ENCODE measurements at places on chromosomes 13 and 19.

DNA sequence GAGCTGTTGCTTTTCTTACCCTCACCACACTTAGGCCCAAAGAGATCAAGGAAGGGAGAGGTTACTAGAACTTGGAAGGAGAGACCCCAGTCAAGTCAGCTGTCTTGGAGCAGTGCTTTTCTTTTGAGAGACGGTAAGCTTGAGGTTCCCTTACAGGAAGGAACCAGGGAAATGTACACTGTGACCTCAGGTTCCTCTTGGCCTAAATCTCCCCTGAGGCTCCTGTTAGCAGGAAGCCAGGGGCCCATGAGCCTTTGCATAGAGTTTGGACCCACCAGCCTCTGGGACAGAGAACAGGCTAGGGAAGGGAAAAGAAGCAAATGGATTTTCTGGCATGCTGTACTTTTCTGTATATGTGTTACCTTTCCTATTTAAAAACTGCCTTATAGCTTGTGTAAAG is 5.9 kb upstream of the GPR18 start:
- no peak for DNase-seq

GRCh38 chr13:59677966-59678814 is 485.5 kb downstream of the DIAPH3 start:
- DNase-seq = peak; percentile 34

DNA sequence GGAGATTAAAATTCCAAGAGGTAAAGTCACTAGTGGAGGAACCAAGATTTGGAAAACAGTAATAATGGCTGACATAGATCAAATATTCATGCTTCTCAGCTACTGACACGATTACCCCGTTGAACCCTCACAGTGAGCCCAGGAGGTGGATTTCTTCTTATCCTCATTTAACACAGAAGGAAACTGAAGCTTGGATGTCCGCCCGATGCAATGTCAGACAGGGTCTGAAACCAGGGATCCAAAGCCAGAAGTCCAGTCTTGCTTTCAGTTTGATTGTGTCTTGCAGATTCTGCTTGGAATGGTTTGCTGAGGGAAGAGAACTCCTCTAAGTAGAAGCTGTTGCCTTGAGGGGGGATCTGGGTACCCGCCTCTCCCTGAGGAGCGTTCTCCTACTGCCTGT is 404.7 kb downstream of the KCNRG start:
- DNase-seq = no peak

- peak; percentile 46 for DNase-seq
Measured at GRCh38 chr13:113815151-113816058, 48.5 kb downstream of the GAS6 start.

DNA sequence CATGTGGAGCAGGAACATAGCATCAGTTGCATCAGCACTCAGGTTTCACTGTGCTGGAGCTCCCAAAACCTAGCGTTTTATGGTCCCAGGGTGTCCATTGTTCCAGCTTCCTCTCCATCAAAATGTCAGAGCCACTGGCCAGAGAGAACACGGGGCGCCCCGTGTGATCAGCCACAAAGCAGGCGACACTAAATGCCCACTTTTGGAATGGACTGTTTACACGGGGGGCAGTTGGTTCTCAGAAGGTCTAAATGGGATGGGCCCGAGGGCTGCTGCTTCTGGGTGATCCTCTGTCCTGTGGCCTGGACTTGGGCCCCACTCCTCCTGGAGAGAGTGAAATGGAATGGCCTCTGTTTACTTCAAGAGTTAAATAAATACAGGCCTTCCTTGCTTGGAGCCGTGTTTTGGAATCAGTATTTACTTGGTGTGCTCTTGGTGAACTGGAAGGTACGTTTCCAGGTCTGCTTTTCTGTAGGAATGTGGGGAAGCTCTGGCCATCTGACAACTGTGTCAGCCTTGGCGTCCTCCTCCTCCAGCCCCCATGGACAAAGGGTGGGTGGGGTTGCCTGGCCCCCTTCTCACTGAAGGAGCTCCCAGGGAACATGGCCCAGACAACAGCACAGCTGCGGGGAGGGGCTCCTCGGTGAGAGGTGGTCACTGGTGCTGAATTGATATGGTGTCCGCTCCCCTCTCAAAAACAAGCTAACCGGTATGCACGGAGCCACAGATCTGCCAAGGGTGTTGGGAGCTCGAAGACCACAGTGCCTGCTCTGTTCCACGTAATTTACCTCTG is 16.1 kb upstream of the MCF2L start:
- no peak for DNase-seq

DNA sequence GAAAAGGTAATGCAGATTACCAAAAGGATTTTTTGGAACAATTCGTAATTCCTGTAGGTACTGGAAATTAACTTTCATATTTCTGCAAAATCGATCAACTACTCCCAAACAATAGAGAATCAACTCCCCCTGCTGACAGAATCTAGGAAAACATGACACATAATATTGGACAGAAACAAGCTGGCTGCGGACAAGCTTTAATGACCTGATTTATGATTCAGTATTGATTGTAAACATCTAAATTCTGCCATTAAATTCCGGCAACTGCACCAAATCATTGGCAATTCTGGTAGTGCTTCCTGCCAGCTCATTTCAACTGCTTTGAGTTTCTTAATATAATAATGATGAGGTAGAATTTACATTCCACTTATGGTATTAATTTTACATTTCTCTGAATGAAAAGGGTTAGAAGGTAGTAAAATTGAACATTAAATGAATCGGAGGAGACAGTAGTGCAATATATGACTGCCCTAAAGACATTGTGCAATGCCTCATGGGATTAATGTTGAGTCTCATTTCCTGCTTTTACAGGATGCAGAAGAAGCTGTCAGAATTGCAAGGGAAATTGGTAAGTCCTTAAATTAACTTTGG is 146.5 kb downstream of the PCCA start:
- DNase-seq = peak; percentile 40

GRCh38 chr19:30091456-30091855 is 149.4 kb downstream of the URI1 start:
- DNase-seq = no peak

GRCh38 chr13:111546921-111547675 is 226.7 kb downstream of the TEX29 start:
- no peak for DNase-seq

- no peak for DNase-seq
Measured at GRCh38 chr19:38918526-38918925, 6.5 kb upstream of the CCER2 start.

DNA sequence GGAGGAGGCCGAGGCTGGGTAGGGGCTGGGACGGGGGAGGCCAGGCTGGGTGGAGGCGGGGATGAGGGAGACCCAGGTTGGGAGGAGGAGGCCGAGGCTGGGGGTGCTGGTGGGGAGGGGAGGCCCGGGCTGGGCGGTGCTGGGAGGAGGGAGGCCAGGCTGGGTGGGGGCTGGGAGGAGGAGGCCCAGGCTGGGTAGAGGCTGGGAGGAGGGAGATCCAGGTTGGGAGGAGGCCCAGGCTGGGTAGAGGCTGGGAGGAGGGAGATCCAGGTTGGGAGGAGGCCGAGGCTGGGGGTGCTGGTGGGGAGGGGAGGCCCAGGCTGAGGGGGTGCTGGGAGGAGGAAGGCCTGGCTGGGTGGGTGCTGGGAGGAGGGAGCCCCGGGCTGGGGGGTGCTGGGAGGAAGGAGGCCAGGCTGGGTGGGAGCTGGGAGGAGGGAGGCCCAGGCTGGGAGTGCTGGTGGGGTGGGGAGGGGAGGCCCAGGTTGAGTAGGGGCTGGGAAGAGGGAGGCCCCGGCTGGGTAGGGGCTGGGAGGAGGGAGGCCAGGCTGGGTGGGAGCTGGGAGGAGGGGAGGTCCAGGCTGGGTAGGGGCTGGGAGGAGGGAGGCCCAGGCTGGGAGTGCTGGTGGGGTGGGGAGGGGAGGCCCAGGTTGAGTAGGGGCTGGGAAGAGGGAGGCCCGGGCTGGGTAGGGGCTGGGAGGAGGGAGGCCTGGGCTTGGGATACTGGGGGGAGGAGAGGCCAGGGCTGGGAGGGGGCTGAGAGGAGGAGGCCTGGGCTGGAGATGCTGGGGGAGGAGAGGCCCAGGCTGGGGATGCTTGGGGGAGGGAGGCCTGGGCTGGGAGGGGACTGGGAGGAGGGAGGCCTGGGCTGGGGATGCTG is 10.7 kb downstream of the TPGS1 start:
- no peak for DNase-seq

GRCh38 chr13:100544866-100545683 is 43.5 kb downstream of the GGACT start:
- no peak for DNase-seq

- DNase-seq = no peak
Measured at GRCh38 chr19:32566246-32566830, 14.7 kb upstream of the PDCD5 start.

DNA sequence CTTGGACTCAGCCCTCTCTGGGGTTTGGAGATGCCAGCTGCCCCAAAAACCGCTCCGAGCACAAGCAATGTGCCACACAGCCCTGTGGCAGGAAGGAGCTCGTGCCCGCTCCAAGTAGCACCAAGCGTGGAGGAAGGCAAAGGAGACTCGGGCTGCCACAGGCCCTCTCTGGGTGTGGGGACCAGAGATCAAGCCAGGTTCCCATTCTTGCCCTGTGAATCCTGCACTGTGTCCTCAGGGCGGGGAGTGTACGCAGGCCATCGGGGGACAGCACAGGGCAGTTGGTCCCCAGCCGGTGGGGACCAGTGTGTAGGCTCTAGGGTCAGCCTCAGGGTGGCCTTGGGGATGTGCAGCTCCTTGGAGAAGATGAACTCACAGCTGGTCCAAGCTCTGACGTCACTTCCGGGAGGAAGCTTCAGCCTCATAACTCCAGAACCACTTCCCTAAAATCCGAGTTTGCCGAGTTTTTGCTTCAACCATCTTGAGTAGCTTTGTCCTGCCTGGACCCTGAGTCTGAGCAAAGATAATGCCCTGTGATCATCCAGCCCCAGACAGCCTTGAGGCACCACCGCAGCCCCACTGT is 9.3 kb upstream of the CPAMD8 start:
- DNase-seq = no peak

DNA sequence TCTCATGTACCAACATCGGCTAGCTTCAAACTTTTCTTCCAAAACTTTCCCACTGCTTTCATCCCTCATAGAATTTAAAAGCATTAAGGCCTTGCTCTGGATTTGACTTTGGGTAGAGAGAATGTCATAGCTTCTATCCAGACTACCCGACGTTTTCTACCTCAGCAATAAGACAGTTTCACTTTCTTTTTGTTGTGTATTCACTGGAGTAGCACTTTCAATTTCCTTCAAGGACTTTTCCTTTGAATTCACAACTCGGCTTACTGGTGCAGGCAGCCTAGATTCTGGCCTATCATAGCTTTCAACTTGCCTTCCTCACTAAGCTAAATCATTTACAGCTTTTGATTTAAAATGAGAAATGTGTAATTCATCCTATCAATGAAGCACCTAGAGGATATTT is 420.4 kb upstream of the GPC6 start:
- DNase-seq = no peak

- no peak for DNase-seq
Measured at GRCh38 chr13:80551650-80552497, 210.9 kb upstream of the SPRY2 start.

GRCh38 chr13:29100758-29101157 is 280.6 kb downstream of the MTUS2 start:
- no peak for DNase-seq

- DNase-seq = no peak
Measured at GRCh38 chr19:48874303-48875135, 2.3 kb downstream of the PPP1R15A start.

DNA sequence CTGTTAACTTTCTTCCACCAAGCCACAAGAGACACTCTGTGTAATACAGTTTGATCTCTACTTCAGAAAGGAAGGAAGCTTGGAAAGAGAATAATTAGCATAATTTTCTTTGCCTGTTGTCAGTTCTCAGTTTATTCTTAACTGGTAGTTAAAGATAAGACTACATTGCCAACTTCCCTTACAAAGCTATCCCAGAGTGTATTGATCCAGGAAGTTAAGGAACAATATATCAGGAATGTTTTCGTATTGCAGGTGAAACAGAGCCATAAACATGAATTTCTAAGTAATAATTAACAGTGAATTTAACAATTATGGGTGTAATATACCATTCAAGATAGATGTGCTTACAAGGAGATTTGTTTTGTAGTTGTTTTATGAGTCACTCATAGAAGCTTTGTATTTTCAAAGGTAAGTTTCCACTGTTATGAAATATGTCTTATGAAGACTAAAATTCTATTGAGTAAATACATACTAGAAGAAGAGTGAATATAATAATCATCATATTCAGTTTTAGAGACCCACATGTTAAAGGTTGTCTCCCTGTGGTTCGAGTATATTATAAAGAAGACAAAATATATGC is 88.4 kb upstream of the KLF5 start:
- DNase-seq = no peak

DNA sequence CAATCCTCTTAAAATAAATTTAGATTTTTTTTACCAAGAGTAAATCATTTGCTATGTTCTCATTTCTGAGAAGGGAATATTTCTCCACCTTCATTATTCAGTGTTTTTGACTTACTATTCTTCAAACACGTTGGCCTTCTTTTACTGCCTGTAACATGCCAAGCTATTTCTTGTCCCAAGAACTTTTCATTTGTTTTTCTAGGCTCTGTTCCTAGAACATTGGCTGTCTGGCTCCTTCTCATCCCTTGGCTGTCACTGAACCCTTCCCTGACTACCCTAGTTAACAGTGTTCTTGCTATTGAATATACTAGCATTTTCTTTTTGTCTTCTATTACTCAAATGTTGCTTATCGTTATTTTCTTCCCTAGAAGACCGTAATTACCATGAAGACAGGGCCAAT is 248.1 kb downstream of the ITGBL1 start:
- no peak for DNase-seq

GRCh38 chr13:24491845-24492244 is 20.7 kb downstream of the PARP4 start:
- no peak for DNase-seq

DNA sequence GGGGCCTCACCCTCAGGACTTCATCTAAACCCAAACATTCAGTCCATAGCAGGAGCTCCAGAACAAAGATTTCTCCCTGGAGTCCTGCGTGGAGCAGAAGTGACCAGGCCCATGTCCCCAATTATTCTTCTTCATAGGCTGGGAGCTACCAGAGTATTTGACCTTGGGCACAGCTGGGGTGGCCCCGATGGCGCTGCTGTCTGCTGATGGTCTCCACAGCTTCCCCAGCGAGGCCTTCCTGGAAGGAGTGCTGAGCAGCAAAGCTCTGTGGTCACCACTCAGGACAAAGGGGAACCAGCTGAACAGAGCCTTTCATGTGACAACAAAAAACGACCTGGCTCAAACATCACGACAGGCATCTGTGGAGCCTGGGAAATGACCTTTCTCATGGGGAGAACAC is 62.7 kb upstream of the ARGLU1 start:
- DNase-seq = no peak

- DNase-seq = no peak
Measured at GRCh38 chr19:35249146-35249847, 495 bp downstream of the LSR start.

GRCh38 chr13:74372511-74372910 is 238.3 kb upstream of the KLF12 start:
- DNase-seq = no peak

GRCh38 chr13:73335210-73335609 is 276.4 kb downstream of the KLF5 start:
- DNase-seq = no peak

GRCh38 chr13:81929988-81930387 is 1589.1 kb upstream of the SPRY2 start:
- DNase-seq = peak; percentile 82
